ENCODE measurements at places on chromosomes 11 and 22.

DNA sequence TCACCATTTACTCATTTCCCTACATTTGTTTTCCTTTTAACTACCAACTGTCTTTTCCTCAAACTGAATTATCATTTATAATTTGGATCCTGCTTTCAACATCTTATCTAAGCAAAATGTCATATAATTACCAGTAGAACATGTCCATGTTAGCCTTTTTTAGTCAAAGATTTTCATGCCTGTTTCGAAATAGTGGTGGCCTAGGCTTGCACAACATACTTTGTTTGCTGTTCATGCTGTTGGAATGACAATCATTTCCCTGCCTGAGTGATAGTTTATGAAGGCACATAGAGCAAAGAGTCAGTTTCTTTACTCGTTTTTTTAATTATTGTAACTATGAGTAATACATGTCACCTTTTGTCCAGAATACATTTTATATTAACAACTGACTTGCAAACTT, 144.3 kb upstream of the ANO3 start:
- no peak for DNase-seq

- no peak for DNase-seq
These were observed 14.2 kb downstream of the SCYL1 start for GRCh38 chr11:65538915-65539743.

DNA sequence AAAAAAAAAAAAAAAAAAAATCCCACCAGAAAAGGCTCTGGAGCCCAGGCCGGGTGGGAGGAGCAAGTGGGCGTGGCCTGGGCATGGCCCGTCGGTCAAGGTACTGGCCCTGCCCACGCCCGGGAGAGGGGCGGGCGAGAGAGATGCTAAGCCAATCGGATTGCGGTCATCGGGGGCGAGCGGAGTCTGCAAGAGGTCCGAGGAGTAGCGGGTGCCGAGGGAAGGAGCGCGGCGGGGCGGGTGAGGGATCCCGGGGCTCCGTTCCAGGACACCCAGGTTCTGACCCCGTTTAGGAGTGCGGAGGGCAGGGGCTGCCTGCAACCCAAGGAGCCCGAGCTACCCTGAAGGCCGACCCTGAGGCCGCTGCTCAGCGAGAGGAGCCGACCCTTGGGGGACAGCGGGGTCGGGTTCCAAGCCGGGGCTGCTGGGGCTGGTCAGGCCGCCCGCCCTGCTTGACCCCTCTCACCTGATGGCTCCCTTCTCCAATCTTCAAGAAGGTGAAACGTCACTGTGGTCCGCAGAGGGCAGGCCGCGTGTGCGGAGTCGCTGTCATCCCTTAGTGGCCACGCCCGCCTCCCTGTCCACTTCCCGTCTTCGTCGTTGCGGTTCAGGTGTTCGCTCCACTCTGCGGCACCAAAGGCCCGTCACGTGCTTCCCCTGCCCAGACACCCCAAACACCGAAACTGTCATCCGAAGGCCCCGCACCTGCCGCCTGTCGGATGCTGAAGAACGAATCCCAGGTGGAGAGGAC, 11.1 kb upstream of the TAB1 start:
- peak; percentile 58 for DNase-seq

DNA sequence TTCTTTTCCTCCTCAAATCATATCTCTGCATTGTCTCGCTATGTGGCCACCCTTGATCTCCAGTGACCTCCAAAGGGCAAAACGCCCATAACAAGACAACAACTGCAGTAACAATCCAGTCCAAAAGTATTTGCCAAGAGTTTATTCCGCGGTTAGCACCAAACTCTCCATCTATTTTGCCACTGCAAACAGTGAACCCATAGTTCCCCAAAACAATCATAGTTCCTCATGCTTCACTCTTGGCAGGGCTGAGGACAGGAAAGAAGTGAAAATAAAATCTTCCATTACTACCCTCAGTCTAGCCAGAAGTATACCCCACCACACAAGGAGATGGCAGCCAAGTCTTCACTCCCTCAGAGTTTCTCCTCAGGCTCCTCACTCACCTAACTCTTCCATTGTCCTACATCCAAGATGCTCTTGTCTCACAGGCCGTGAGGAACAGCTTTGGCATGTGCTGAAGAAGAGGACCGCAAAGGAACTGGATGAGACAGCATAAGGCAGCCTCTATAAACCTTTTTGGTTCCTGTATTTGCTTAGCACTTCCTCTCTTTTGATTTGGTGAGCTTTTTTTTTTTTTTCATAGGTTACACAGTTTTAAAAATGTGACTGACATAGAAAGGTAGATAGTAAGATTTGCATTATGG, at the start of gene LPXN:
LPXN (minus strand) TSS at position 480 of the 644 bp plus-strand sequence; CDS start at position 396, 84 bp downstream.
- DNase-seq: no peak

DNA sequence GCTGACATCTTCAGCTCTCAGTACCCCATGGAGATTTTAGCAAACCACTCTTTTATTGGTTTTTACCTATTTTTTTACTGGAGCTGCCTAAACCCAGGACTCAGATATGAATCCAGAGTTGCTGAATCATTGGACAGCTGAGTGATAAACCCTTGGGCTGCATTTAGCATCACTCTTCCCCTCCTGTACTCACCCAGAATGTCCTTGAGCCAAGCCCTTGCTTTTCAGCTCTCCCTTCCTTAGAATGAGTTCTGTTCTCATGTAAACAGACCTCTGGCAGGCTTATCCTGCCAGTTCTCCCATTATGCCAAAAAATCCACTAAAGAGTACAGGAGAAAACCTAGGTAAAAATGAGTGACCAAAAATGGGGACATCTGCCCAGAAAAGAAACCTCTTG, 200.1 kb upstream of the POU2AF2 start:
- DNase-seq: no peak

- DNase-seq: no peak
These were observed 10.0 kb downstream of the CARD10 start for GRCh38 chr22:37509059-37509860.

- peak; percentile 3 for DNase-seq
These were observed 66.2 kb downstream of the CADM1 start for GRCh38 chr11:115437902-115438575.

- peak; percentile 18 for DNase-seq
These were observed 1.8 kb downstream of the ALKBH8 start for GRCh38 chr11:107563702-107564101.

DNA sequence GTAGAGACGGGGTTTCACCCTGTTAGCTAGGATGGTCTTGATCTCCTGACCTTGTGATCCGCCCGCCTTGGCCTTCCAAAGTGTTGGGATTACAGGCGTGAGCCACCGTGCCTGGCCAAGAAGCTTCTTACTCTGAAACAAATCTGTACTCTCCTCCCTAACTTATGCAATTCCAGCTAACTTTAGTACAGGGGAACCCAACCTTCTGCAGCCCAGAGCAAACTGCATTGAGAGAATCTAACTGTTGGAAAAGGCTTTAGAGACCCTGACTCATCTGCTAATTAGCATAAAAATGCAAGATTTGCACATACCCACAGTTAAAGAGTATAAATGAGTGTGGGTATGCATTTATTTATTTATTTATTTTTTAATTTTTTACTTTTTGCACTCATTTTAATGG, 64.8 kb downstream of the APOL5 start:
- DNase-seq: no peak

DNA sequence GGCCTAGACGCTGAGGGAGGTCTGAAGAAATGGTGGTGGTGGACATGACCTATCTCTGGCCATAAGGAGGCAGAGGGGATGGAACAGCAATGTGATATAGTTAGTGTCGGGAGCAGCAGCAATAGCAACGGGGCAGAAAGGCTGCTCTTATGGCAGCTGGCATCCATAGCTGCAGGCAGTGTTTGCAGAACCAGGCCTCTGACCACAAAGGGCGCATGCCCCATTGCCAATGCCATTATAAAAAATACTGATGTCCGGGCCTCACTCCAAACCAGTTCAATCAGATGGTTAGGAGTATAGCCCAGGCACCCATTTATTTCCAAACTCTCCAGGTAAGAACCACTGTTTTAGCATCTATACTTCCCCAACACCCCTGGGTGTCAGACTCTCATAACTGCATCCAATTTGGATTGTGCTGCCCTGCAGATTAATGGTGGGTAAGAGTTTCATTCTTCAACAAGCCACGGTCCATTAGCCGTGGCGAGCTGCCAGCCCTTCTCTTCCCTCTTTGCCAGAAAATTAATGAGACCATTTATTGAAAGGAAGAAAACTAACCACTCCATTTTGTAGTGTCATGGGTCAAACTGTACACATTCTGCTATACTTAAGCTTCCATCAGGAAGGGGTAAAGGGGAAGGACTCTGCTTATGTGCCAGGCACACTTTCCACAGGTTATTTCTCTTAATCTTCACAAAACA, 72.8 kb upstream of the SPON1 start:
- no peak for DNase-seq

DNA sequence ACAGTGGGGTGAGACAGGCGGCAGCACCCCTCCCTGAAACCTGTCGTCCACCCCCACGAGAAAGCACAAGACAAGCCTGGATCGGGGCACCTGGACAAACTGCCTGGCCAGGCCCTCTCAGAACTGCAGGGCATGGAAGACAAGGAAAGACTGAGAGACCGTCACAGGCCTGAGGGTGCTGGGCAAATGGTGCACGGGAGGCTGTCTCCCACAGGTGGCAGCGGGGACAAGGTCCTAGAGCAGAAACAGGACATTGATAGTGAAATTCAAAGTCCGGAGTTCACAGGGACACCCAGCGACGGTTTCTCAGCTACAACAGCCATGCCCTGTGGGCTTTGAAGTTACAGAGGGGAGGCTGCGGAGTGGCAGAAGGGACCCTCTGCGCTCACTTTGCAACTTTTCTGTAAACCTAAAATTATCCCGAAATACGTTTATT, 20.6 kb downstream of the DRD4 start:
- no peak for DNase-seq

DNA sequence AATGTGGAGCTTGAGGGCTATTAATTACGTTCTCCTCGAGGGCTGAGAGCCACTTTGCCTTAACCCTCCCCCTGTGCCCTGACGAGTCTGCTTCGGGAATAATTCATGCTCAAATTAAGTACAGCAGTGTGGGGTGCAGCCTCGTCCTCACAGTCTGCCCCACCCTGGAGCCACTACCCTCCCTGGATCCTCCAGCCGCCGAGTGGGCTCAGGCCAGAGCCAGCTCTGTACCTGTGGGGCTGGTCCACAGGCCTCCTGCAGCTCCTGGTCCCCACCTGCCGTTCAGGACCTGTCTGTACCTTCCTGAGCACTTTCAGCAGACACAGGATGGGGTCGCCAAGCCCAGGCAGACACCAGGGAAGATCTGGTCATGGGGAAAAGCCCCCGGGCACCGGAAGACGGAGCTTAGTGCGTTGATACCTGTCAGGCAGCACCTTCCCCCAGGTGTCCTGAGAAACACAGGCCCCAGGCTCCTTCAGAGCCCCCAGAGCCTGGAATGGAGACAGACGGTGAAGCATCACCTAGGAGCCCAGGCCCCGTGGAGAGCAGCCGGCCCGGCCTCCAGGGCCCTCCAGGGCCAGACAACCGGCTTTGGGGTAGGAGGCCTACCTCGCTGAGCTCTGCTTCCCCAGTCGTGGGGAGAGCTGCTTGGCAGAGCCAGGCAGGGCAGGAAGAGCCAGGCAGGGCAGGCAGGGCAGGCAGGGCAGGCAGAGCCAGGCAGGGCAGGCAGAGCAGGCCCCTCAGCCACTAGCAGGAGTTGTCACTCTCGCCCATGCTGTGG, 9.7 kb downstream of the TSPAN32 start:
- DNase-seq: no peak

GRCh38 chr22:36339171-36340065, 48.3 kb downstream of the MYH9 start:
- DNase-seq: no peak

DNA sequence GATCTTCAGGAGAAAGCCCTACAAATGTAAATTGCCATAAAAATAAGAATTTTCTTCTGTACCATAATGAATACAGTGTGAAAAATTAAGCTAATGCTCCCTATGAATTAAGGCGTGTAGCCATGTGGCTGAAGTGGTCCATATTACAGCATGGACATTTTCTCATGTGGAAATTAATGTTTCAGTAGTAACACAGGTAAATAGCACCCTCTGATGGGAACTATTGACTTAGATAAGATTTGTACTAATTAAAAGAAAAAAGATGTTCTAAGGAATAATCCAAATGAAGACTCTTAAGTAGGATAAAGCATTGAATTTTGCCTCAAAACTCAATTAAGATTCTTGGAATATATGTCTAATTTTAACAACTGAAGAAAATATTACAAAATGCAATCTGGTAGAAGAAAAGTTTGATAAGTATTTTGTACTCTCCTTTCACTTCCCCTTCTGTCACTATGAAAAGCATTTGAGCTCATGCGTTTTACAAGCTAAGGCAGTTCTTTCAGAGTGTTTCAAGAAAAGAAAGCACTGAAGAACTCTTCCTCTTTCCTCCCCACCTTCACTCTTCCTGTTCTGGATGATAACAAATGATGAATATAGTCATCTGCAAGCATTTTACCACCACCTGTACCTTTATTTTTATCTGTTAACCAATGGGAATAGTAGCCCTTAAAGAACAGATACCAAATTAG, 9.9 kb upstream of the OR8D2 start:
- DNase-seq: no peak

GRCh38 chr11:121241343-121242211, 51.0 kb upstream of the SC5D start:
- DNase-seq: no peak

DNA sequence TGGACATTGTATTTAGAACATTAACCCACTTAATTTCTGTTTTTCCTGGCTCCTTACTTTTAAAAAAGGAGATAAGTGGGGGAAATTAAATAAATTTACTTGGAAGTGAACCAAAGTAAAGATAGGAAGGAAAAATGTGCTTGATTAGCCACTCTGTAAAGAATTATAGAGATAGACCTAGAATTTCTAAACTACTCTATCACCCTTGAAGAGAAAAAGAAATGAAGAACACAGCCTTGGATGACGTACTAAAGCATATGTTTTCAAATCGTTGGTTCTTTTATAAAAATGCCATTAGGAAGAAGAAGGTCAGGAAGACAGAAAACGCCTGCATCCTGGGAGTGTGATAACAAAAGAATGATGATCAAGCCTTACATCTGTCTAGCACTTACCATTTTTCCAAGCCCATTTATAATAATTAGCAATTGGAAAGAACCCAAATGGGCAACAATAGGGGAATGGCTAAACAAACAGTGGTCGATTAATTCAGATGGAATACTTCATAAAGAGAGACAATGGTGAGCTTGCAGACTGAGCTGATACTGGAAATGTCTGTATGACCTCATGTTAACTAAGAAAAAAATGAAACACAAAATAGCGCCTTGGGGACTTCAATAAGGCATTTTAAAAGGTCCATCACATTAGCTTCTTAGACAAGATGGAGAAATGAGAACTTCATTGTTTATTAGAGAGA, 81.0 kb upstream of the LRRC55 start:
- DNase-seq: no peak

GRCh38 chr22:44274918-44275630, 37.7 kb downstream of the SHISAL1 start:
- no peak for DNase-seq

- DNase-seq: no peak
These were observed 964.2 kb downstream of the JRKL start for GRCh38 chr11:97354026-97354425.

GRCh38 chr11:126567419-126567818, 211.9 kb downstream of the ST3GAL4 start:
- DNase-seq: no peak

GRCh38 chr22:29747832-29748231, 19.0 kb downstream of the ZMAT5 start:
- no peak for DNase-seq

- DNase-seq: no peak
These were observed 31.2 kb downstream of the C11orf71 start for GRCh38 chr11:114368918-114369680.

- no peak for DNase-seq
These were observed 92.5 kb downstream of the CCDC83 start for GRCh38 chr11:85947431-85948272.

GRCh38 chr11:30395751-30396150, 72.8 kb downstream of the ARL14EP start:
- DNase-seq: no peak

- DNase-seq: no peak
These were observed 29.7 kb upstream of the SORL1-AS1 start for GRCh38 chr11:121482231-121483129.
